Posterior cingulate gyrus (tissue), 11 donors: ENCODE measurements at places on chromosomes 1 and 21.
A peak's percentile ranks its signal among the peaks of the same experiment; 100 is the strongest.

DNA sequence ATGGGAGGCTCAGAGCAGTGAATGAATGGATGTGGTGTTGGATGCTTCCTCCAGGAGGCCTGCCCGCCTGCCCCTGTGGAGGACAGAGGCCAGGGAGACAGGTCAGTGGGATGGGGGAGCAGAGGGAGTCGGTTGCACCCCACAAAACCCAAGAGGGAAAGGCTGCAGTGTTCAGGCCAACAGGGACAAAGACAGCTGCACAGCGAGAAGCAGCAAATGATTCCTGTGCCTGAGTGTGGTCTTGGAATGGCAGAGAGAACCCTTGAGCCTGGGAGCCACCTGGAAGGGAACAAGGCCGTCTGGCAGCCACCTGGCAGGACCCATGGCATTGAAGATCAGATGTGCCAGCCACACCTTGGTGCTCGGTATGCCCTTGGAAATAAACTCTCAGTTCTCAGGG lies 8.1 kb downstream of the TFF3 start:
- no peak for DNase-seq

- no peak for DNase-seq
These were observed 357.2 kb downstream of the COL11A1 start for GRCh38 chr1:102751111-102751510.

DNA sequence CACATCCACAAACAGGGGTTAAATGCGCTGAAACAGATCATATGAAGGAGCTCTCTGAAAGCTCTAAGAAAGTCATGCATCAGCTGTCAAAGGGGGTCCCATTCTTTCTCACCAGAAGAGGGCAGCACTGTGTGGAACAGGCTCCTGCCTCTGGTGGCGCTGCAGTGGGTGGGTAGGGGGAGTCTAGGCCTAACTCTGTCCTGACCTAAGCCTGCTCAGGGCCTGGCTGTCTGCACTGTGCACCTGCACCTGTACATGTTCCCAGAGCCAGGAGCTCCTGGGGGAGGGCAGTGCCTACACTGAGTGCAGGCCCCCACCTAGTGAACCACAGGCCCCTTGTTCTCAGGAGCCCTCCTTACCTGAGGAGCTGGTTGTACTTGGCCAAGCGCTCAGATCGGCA lies 16.0 kb downstream of the ENO1 start:
- no peak for DNase-seq

DNA sequence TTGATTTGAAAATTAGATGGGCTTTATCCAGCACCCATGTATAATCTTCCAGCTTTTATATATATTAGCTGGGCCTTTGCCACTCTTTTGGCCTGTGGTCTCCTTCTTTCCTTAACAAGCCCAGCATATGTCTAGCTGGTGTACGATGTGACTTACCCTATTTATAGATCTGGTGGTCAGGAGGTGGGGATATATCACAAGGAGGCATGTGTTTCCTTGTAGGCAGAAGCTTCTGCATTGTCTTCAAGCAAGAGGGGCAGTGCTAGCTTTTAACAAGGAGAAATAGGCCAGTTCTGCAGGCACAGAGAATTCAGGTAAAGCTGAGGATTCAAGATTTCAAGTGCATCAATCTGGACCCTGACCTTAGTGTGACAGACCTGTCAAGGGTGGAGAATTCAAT lies 38.0 kb upstream of the DNASE2B start:
- DNase-seq: no peak

DNA sequence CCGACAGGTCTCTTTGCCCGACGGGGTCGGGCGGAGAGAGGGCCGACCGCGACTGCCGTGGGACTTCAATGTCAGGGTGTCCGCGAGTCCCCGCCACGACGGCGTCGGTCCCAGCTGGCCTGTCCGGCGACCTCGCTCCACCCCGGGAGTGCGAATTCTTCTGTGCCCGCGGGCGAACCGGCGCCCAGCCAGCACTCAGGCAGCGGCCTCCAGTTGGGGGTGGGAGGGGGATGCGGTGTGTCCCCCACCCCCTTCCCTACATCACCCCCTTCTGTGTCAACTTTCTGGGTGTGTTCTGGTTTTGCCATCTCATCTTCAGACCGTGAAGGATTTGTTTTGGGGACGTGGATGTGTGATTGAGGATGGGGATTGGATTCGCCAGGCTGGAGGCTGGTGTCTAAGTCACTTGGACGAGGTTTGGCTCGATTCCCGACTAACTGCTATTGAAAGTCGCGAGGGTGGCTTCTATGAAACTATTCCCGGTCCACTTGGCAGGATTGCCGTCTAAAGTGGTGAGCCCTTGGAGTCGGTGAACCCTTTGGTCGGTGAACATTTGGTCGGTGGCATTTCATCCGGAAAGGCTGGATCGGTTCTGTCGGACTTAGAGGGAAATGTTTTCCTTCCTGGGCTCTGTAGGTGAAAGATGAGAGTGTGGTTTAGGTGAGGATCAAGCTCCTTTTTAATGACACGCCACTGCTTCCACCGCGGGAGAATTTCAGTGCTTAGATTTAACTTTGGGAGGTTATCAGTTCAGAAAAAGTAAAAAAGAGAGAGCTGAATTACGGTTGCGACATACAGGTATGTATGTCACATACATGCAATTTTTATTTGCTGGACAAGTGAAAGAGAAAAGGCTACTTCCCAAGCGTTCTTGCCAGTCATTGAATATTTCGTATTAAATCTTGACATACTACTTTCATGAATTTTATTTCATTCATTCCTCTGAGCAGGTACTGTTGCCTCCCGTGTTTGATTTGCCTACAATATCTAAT lies 771 bp downstream of the ABCD3 start:
- DNase-seq: peak; percentile 82

DNA sequence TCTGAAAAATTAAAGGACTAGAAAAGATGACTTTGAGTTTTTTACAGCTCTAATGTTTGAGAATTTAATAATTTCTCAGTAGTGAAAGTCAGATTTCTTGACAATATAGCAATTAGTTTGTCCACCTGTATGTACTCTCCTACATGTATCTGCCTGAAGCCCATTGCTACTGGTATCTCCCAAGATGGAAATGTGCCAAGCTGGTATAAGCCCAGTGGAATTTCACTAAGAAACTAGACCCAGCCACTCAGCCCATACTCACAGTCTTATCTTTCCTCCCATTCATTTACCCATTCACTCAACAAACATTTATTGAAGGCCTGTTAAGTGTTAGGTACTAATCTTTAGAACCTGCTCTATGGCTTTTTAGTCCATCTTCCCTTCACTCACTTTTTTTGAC lies 21.6 kb upstream of the TRIM45 start:
- no peak for DNase-seq

DNA sequence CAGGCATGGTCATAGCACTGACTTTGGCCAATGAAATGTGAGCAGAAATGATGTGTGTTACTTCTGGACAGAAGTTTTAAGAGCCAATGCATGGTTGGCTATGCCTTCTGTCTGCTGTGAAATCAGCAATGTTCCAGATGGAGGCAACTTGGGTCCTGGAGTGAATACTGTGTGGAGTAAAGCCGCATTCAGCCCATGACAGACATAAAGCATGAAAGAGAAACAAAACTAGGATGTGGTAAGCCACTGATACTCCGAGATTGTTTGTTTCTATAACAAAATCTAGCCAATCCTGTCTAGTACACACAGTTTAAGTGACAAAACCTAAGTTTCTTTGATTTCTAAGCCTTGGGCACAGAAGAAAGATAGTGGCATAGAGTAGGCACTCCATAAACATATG lies 47.1 kb upstream of the ARHGAP29 start:
- DNase-seq: no peak

DNA sequence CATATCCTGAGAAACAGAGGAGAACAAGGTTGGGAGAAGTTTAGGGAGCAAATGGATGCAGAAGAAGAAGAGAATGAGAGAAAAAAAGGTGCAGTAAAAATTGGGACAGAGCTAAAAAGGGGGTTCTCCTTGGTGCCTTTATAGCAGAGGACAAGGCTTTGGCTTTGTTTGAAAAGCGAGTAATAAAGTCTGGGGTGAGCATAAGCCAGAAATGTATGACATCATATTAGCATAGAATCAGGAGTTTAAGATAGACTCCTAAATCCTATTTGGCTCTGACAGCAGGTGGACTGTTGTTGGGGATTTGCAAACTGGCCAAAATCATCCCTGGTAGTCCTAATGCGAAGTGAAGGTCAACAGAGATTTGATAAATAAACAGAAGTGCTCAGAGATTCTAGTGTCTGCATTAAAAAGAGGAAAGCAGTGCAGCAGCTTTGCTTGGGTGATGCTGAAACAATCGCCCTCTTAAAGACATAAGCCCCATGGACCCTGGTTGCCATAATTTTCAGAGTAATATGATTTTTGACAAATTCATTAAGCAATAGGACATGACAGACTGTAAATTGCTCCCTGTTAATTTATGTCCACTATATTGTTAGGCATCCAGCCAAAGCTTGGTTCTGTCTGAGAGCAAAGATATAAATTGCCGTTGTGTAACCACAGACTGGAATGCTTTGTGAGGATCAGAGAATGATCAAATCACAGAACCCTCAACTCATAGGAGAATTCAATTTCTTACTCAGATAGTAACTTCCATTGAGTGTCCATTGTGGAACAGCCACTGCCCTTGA lies 385.0 kb upstream of the NFIA start:
- DNase-seq: no peak

GRCh38 chr1:186139701-186140100 lies 235.4 kb downstream of the TPR start:
- no peak for DNase-seq

DNA sequence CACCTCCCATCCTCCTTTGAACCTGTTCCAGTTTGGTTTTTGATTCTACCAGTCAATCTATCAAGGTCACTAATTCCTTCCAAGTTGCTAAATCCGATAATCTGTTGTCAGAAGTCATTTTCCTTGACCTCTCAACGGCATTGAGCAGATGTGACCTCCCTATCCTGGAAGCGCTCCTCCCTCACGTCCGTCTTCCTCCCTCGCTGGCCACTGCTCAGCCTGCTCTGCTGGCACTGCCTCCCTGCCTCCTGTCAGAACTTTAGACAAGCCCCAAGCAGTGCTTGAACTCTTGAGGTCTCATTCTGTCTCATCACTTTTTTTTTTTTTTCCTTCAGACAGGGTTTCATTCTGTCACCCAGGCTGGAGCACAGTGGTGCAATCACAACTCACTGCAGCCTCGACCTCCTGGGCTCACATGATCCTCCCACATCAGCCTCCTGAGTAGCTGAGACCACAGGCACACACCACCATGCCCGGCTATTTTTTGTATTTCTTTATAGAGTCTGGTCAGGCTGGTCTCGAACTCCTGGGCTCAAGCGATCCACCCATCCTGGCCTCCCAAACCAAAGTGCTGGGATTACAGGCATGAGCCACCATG lies 4.4 kb upstream of the ACOT7 start:
- no peak for DNase-seq

DNA sequence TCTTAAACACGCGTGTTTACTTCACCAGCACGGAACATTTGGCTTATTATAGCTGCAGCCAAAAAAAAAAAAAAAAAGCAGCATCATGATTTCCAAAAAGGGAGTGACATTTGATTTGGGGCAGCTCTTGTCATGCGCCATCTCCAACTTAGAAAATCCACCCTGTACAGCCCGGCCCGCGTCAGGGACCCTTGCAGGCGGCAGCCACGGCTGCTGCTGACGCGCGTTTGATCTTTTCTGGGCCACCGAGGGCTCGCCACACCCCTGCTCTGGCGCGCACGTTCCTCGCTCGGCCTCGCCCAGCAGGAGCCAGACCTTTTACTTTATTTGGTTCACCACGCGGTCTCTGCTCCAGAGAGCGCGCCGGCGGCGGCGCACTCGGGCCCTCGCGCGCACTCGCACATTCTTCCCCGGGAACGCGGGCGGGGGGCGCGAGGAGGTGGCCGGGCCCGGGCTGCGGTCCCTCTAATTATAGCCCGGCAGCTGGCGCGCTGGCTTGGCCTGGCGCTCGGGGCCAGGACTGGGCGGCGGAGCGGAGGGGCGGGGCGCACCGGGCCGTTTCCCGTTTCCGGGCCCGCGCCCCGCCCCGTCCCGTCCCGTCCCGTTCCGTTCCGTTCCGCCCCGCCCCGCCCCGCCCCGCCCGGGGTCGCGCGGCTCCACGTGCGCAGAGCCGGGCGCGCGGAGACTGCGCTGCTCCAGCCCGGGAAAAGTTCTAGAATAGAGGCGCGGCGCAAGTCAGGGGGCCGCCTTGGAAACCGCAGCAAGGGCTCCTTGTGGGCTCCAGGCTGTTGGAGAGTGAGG lies 10.2 kb downstream of the IRF2BP2 start:
- DNase-seq: peak; percentile 88
